Fibroblast of villous mesenchyme (primary cell): ENCODE measurements at places on chromosomes 11 and 22. TPM values are rescaled to one million over a fixed set of nuclear protein-coding genes. Genes with fewer than 3 reads are reported as not detected.

Gene KREMEN1
- total RNA-seq, result 2.6 and 3.2 TPM in 2 replicates

Gene MS4A6A
- not detected in 2 replicates for total RNA-seq

Gene DRAP1
- total RNA-seq, result 216 and 218 TPM in 2 replicates

Gene CCDC15
- total RNA-seq, result 2.6 and 3.5 TPM in 2 replicates

Gene SEPTIN5
- 10.4 and 14.8 TPM in 2 replicates for total RNA-seq

Gene ART1
- total RNA-seq, result not detected in 2 replicates

Gene OR4P4
- not detected in 2 replicates for total RNA-seq

Gene CHRDL2
- total RNA-seq, result not detected in 2 replicates

Gene BBOX1
- total RNA-seq, result not detected in 2 replicates

Gene TMPRSS13
- total RNA-seq, result not detected in 2 replicates

Gene TMEM9B
- 25.4 and 43.2 TPM in 2 replicates for total RNA-seq

Gene SPON1
- total RNA-seq, result 0.32 and 0.43 TPM in 2 replicates

Gene DDI1
- total RNA-seq, result under 0.01 TPM in 1 of 2 replicates, not detected in the other

Gene PTPRCAP
- 0.32 TPM in 1 of 2 replicates, not detected in the other for total RNA-seq

Gene TRIM21
- total RNA-seq, result 11.0 and 20.3 TPM in 2 replicates

Gene CELF1
- total RNA-seq, result 124 and 128 TPM in 2 replicates

Gene SHANK2
- 0.86 and 0.97 TPM in 2 replicates for total RNA-seq

Gene FAM83F
- total RNA-seq, result not detected in 2 replicates

Gene CCDC87
- 0.43 and 0.64 TPM in 2 replicates for total RNA-seq

Gene VSTM5
- total RNA-seq, result 0.86 and 0.97 TPM in 2 replicates

Gene AAMDC
- 22.0 and 23.2 TPM in 2 replicates for total RNA-seq

Gene SLCO2B1
- under 0.01 TPM in 1 of 2 replicates, not detected in the other for total RNA-seq

Gene GP1BB
- total RNA-seq, result 0.86 and 2.6 TPM in 2 replicates

Gene GPR83
- under 0.01 TPM in 1 of 2 replicates, not detected in the other for total RNA-seq

Gene LINC01488
- not detected in 2 replicates for total RNA-seq

Gene AMOTL1
- total RNA-seq, result 25.9 and 27.7 TPM in 2 replicates

Gene TMEM25
- total RNA-seq, result 25.8 and 35.4 TPM in 2 replicates

Gene MPPED2
- total RNA-seq, result not detected in 2 replicates

Gene OR56A1
- total RNA-seq, result under 0.01 TPM in 2 replicates

Gene DEFB108B
- not detected in 2 replicates for total RNA-seq

Gene SYT12
- total RNA-seq, result 0.43 and 0.64 TPM in 2 replicates
